ENCODE measurements at places on chromosomes 1 and 21.

- no peak for DNase-seq
Measured at GRCh38 chr1:30656171-30656940, 67.0 kb downstream of the MATN1 start.

DNA sequence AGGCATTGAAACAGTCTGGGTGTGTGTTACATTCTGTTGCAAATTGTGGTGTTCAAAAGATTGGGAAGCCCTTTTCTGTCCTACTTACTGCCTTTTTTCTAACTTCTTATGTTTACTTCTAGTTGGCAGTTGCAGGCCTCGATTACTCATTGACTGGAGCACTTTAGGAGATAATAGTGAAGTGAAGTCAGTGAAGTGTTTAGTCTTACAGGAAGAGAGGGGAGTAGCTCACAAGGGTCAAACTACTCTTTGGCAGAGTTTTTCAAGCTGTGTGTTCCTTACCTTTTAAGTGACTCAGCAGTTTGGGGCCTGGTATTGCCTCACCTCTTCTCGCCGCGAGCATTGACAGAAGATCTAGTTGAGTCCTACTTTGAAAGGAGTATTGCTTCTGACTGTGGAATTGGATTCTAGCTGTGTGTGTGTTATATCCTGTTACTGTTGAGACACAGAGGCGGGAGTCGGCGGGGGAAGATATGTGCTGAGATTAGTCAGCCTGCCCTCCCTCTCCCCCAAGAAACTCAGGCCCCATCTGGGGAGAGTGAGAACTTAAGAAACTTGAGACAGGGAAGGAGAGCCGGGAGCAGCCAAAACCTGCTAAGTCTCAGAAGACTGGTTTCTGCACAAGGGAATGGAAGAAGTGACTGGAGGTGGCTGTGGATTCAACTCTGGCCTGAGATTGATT, 19.3 kb downstream of the AHCYL1 start:
- DNase-seq: no peak

DNA sequence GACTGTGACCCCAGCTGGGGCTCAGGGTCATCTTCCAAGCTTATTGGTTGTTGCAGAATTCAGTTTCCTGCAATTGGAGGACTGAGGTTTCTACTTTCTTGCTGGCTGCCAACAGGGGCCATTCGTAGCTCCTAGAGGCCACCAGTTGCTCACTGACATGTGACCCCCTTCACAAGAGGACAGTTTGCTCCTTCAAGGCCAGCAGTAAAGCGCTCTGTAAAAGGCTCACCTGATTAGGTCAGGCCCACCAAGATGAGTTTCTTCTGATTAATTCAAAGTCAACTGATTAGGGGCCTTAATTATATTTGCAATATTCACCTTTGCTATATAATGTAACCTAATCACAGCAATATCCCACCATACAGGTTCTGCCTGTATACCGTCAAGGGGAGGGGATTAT, 68.9 kb downstream of the SLC9A1 start:
- DNase-seq: no peak

GRCh38 chr1:89199525-89200031, 836 bp upstream of the GBP4 start:
- DNase-seq: no peak

- no peak for DNase-seq
Measured at GRCh38 chr1:190303501-190303900, 174.2 kb downstream of the BRINP3 start.

GRCh38 chr21:16863362-16863905, 649.4 kb upstream of the CXADR start:
- no peak for DNase-seq

- no peak for DNase-seq
Measured at GRCh38 chr1:5415606-5416005, 576.6 kb downstream of the NPHP4 start.

- DNase-seq: no peak
Measured at GRCh38 chr1:168372307-168372706, 91.6 kb downstream of the TBX19 start.
